DMS53 (cell line): ENCODE measurements at places on chromosomes 4 and X.

DNA sequence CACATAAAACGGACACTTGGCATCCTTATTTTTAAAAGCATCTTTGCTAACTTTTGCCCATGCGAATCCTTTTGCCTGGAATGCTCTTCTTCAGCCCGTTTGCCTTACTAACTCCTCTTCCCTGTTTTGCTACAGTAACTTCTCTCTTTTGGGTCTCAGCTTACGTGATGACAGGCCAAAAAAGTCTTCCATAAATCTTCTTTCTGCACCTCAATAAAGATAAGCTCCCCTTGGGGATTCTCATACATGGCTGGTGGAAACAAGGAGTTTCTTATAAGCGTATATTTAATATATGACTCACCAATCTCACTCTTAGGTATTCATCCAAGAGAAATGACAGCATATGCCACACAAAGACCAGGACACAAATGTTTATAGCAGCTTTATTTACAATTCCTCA is 192.7 kb downstream of the RCHY1 start:
- no peak for DNase-seq

- DNase-seq = no peak
Observed at GRCh38 chr4:6419452-6420028, 52.9 kb downstream of the PPP2R2C start.

- no peak for DNase-seq
Observed at GRCh38 chr4:53009824-53010223, 147.7 kb downstream of the RASL11B start.

DNA sequence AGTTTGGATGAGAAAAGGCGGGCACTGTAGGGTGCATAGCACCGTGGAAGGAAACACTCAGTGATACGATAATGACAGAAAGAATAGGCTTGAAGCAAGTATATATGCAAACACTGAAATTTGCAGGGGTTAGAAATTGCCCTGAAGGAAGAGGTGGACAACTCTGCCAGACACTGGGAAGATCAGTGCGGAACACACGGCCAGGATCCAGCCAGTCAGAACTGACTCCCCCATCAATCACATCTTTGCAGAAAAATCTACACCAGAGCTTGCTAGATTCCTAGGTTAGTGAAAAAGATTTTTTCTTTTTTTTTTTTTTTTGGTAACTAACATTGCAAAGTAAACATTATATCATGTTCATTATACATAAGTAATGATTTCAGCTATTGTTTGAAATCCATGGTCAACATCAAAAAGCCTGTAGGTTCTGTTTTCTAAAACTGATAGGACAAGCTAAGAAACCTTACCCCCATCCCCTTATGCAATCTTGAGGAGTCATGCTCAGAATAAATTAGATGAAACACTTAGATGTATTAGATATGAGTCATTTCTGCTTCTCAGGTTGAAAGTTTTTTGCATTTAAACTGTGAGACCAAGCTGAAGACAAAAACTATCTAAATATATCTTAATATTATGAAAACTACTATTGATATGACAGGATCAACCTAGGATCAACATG is 38.9 kb downstream of the TRIML1 start:
- DNase-seq = no peak

- DNase-seq = no peak
Observed at GRCh38 chr4:184942444-184943425, 75.6 kb upstream of the HELT start.

GRCh38 chr4:147014946-147015345 is 69.3 kb upstream of the TTC29 start:
- DNase-seq = no peak

GRCh38 chr4:6932475-6932874 is 22.8 kb downstream of the TBC1D14 start:
- DNase-seq = no peak

DNA sequence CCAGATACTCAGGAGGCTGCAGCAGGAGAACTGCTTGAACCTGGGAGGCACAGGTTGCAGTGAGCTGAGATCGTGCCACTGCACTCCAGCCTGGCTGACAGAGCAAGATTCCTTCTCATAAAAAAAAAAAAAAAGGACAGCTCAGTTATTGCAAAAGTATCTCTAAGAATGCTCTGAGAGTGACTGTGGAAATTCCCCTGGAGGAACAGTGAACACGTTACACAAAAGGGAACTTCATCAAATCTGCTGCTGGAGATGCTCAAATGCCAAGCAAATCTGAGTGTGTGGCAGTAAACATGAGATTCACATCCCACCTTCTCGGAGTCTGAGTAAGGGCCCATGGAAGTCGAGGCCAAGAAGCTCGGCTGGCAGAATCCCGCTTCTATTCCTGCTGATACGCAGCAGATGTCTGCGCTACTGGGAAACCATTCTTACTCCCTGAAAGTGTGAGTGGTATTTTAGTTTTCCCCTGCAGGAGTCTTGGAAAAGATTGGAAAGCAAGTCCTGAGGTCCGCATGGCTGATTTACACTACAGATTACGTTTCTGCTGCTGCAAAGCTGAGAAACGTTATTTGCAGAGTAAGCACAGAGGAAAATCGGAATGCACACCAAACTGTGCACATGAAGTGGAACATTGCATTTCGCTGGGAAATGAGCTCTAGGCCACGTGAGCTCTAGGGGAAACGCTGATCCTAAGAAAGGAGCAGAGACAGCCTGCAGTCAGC is 162.9 kb downstream of the NSUN7 start:
- DNase-seq = no peak

DNA sequence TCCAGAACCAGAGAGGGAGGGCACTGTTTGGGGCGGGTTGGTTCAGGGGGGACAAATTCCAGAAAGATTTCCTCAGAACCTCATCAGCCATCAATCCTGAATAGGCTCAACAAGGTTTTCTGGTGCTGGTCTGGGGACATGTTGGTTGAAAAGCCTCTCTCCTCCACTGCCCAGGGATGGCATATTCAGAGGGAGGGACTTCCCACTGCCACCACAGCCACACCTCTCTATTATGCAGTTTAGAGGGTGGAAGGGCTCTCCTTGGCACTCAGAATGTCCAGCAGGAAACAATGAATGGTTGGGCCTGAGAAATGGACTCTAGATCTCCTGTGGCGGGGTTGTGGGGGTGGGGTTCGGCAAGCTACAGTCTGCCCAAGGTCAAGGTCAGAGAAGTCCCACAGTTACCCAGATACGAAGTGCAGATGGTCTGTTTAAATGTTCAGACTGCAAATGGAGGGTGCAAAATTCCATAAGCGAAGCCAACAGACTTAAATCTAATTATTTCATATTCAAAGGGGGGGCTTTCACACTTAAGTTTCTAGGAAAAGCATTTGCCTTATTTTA is 70.7 kb downstream of the LEF1 start:
- DNase-seq = no peak

DNA sequence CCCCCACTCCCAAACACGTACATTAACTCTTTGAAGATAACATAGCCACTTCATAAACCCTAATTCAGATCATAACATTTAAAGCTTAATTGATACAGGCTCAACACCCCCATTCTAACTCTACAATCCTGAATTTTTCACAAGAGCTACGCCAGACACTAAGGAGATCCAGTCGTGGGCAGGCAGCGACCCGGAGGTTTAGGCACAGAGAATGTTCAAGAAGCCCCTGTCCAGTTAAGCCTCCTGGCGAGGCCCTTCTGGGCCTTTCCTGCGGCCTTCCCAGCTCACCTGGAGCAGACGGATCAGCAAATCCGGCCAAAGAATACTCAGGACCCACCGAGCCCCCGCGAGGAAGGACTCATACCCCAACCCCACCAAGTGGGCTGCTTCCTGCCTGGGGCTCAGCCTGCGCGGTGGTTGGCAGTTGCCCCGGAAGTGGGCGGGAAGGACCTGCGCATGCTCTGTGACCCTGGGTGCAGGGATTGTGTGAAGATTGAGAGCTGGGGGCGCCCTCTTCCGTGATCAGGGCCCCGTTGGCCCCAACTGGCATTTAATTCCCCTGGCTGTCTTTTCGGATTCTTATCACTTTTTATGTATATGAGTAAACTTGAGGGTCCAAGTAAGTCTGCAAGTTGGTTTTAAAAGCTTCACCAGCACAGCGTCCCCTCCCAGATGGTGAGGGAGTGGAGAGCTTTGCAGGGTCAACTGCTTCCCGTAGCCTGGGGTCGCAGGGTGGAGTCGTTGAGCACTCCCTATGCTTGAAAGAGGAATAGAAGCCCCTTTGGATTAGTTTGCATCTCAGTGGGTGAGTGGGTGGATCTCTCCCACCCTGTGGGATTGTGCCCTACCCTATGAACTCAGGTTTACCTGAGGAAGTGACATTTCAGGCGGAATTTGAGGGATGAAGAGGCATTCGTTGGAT is at the start of gene TRIM61:
Gene TRIM61, minus strand, starts transcription at position 415 of the 922 bp plus-strand sequence. CDS start 7,655 bp downstream, outside the sequence.
- no peak for DNase-seq

- DNase-seq = no peak
Observed at GRCh38 chr4:45349859-45350258, 623.5 kb upstream of the GNPDA2 start.

DNA sequence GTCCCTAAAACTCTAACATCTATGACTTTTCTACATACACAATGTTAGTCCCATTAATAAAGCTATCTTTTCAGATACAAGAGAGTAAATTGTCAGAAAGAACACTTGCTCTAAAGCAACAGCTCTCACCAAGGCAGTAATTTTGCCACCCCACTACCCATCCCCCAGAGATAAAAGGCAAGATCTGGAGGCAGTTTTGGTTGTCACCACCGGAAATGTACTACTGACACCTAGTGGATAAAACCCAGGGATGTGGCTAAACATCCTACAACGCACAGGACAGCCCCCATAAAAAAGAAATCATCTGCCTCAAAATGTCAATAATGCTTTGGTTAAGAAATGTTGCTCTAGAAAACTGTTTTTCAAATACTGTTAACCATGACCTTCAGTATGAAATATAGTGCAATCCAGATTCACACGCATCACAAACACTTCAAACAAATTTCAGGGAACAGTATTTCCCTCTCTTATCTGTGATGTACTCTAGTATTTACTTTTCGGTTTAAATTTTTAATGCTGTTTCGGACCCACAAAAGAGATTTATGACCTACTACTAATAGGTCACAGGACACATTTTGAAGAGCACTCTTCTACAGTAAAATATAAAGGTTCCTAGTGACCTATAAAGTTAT is 5.1 kb downstream of the FBXL5 start:
- DNase-seq = peak; percentile 87

DNA sequence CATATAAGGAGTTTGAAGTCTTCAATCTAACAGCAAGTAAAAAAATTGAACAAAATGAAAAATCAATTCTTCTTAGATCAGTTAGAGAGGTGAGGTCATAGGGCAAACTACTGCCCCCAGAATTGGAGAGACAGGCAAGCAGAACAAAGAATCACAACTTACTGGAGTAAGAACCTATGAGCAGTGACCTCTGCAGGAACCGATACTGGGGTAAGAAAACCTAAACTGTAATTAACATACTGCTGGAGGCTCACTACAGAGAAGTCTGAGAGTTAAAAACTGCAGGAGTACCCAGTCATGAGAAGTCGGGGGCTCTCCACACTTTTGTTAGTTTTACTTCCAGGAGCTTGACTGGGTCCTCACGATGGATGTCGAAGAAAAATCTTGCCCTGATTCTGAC is 16.0 kb downstream of the CLDN22 start:
- DNase-seq = no peak

DNA sequence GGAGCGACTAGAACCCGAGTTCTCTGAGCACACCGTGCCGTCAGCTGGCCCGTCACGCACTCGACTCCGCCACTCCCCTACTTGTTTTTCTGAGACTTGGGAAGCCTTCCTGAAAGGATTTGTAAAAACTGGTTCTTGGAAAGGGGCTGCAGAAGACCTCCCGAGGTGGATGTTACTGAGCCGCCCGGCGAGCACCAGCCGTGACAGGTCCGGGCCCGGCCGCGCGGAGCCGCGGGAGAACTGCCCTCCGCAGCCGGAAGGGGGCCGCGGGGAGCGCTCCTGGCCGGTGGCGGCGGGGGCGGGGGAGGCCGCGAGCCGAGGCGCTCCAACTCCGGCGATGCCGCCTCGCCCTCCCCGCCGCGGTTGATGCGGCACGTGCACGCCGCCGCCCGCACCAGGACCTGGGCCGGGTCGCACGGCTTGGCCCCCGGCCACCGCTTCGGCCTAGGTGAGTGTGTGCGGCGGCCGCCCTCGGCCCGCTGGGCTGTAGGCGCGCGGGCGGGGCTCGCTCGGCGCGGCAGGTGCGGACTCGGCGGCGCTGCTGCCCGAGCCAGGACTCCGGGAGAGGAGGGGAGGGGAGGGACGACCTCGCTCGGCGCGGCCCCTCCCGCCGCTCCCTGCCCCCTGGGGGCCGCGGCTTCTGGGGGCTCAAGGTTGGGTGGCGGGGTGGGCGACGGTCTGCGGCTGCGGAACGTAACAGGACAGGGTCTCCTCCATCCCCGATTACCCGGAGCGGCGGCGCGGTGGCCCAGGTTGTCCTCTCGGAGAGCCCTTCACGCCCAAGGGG is 1.7 kb downstream of the SPRY1 start:
- DNase-seq = peak; percentile 85

DNA sequence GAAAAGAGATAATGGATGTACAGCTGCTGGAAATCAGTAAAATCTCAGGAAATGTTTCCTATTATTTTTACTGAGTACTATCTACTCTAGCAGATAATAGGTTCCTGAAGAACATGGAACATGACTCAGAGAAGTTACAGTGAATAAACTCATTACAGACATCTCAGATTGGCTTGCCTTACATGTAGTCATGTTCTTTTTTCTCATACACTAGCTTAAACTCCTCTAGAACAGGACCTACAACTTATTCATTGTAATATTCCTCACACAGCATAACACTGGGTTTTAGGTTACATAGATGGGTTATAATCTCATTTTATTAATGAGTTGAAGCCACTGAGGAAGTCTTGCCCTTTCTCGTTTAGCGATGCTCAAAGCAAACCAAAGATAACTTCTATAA is 86.9 kb upstream of the BMP2K start:
- DNase-seq = no peak

DNA sequence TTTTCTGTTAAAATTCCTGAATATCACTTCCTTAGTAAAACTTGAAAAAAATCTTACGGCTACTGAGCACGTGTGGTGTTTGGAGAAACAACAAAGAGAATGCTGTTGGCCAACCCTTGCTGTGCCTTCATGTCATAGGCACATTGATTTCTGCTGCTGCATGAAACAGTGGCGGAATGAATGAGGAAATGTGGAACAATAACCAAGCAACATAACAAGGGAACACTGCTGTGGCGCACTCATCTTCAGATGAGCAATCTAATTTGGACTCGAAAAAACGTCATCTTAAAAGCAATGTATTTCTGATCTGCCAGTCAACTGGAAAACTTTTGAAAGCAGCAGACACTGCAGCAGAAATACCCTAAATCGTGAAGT is 51.4 kb downstream of the PROM1 start:
- DNase-seq = no peak

- no peak for DNase-seq
Observed at GRCh38 chrX:104310657-104311254, 56.0 kb upstream of the ESX1 start.

DNA sequence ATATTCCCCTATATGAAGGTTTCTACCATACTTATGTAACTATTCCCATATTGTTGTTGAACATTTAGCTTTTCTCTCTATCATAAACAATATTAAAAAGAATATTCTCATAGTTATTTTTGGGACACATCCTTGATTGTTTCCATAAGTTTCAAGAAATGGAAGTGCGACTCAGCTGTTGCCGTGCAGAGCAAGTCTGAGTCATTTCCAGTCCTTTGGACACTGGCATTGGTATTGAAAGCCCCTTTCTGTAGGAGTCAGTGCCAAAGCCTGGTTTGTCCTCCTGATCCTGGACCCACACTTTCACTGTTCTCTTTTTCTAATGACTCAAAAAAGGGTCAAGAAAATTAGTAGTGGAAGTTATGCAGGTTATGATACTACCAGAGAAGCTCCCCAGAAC is 108.3 kb upstream of the DIAPH2 start:
- no peak for DNase-seq

GRCh38 chr4:73387552-73387951 is 16.5 kb upstream of the ALB start:
- no peak for DNase-seq

GRCh38 chrX:139801397-139801813 is 93.4 kb upstream of the MCF2 start:
- no peak for DNase-seq

- DNase-seq = peak; percentile 75
Observed at GRCh38 chr4:1249731-1250526, 999 bp upstream of the CTBP1 start.
